ENCODE measurements at places on chromosomes 12 and 14.

DNA sequence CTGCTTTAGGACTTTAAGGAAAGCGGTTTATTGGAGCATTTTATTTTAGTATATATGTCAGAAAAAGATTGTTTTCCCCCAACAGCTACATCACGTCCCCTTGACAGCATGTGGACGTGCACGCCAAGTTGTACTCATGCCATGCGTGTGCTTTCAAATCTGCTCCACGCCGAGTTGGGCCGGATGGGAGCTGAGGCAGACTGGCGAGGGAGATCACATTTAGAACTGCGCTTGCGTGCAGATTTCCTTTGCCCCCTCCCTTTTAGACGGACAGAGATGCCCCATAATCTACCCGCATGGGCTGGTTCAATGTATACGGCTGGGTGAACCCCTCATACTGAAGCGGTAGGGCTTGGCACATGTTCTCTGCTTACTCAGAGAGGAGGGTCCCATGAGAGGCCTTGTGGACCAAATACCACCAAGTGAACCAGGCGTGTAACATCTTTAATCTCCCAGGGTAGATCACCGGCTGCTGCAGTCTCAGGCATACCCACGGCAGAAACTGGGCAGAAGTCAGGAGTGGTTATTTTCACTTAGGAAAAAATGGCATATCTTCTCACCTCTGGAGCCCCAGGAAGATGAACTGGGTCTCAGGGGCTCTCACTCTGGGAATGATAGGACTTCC is 92.1 kb downstream of the ESR2 start:
- no peak for DNase-seq

DNA sequence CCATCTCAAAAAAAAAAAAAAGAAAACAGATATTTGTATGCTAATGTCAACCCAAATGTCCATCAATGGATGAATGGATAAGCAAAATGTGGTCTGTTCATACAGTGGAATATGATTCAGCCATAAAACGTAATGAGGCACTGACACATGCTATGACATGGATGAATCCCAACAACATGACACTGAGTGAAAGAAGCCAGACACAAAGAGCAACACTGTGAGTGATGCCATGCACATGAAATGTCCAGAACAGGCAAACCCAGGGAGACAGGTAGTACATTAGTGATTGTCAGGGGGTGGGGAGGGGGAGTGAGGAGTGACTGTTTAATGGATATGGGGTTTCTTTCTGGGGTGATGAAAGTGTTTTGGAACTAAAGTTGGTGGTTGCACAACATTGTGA is 50.2 kb downstream of the ARL6IP4 start:
- DNase-seq: no peak

- no peak for DNase-seq
Measured at GRCh38 chr12:124833693-124834122, 30.0 kb downstream of the SCARB1 start.

GRCh38 chr12:22275843-22276242 is 58.7 kb downstream of the ST8SIA1 start:
- DNase-seq: no peak

GRCh38 chr14:74293606-74294005 is 9.1 kb downstream of the ABCD4 start:
- no peak for DNase-seq

GRCh38 chr12:18750085-18750484 is 12.2 kb downstream of the CAPZA3 start:
- DNase-seq: no peak

GRCh38 chr12:12003609-12004008 is 67.1 kb upstream of the BCL2L14 start:
- DNase-seq: no peak

DNA sequence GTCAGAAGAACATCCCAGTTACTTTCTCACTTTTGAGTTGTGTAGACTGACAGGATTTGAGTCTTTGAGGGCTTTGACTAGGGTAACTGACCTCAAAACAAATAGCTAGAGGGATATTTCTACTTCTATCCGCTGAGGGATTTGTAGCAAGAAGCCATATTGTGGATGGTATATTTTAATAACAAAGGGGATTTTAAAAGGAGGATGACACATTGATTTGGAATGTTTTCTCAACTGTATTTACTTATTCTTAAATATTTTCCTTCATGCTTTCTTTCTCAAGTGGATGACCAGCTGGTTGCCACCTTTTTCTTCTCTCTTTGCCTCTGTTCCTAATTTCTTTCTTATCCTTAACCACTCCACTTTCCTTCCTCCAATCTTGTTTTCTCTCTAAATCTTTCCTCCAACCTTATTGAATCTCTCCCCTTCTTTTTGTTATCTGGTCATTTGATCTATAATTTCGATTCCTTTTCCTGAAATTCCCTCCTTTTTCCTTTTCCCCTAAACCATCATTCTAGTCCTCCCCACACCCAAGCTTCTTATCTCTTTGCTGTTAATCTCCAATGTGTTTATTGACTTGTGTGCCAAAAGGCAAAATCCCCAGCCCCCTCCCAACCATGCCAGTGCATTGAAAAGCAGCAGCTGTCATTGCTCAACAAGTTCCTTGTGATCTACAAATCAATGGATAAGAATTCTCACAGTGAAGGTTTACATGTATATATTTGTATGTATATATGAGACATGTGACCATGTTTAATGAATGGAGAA is 411.6 kb downstream of the RAD51B start:
- DNase-seq: no peak

GRCh38 chr12:108861878-108862587 is 4.7 kb upstream of the SSH1 start:
- no peak for DNase-seq

- DNase-seq: no peak
Measured at GRCh38 chr14:69845787-69846186, 33.4 kb upstream of the SMOC1 start.

DNA sequence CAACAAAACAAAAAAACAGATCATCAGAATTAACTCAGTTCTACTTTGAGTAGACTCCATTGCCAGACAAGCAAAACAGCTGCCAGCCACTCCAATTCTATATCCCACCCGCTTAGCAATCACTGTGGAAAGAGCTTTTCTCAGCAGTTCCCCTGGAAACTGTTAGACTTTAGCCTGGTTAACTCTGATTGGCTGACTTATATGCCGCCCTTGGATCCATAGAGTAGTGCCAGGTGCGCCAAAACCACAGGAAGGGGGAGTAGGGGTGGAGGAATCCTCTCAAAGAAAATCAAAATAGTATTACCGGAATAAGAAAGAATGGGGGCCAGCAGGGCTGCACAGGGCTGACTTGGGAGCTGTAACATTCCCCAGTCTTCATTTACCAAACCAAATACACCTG is 5.4 kb upstream of the EML5 start:
- no peak for DNase-seq

- DNase-seq: no peak
Measured at GRCh38 chr12:124852329-124852831, 11.3 kb downstream of the SCARB1 start.

DNA sequence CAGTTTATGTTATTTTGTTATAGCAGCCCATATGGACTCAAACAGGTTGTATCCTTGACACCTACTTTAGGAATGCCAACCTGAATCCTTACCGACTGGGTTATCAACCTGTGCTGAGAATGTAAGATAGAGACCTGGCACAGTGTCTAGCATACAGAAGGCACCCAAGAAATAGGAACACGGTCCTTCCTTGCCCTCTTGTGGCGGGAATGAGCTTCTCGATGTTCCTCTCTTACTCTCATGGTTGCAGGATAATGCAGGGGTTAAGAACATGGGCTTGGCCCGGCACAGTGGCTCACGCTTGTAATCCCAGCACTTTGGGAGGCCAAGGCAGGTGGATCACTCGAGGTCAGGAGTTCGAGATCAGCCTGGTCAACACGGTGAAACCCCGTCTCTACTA is 6.5 kb downstream of the C12orf43 start:
- DNase-seq: no peak

- no peak for DNase-seq
Measured at GRCh38 chr12:108305520-108305919, 33.6 kb downstream of the CMKLR1 start.

GRCh38 chr12:46934374-46935111 is 108.7 kb upstream of the SLC38A4 start:
- no peak for DNase-seq

DNA sequence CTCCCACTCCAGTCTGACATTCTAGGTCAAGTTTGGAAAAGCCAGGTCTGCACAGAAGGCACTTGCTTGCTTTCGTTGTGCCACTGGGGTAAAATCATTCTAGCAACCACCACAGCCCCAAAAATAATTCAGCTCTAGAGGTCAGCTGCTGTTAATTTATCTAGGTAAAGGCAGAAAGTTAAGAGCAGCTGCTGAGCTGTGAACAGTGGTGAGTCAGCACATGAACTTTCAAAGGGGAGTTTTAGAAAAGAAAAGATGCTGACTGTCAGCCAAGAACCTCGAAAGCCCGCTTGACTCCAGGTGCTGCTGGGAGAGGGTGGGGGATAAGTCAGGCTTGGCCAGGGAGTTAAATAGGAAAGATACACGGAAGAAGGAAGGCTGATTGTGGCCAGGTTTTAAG is 12.7 kb downstream of the CCDC197 start:
- no peak for DNase-seq

GRCh38 chr12:114347861-114348260 is 58.1 kb downstream of the TBX5 start:
- DNase-seq: no peak

- DNase-seq: no peak
Measured at GRCh38 chr14:85616386-85616885, 86.5 kb downstream of the FLRT2 start.

Measured in stimulated activated CD4-positive, alpha-beta T cell treated with anti-CD3 and anti-CD28 coated beads, Interleukin-15, amount 100 ng/mL, for 48 hours (primary cell).